ENCODE measurements at places on chromosomes 16 and 17. TPM values are rescaled to one million over a fixed set of nuclear protein-coding genes. Genes with fewer than 3 reads are reported as not detected.

Gene KRTAP9-7
- polyA plus RNA-seq, result not detected

Gene NGFR
- polyA plus RNA-seq, result 0.09 TPM

Gene SULT1A1
- polyA plus RNA-seq, result not detected

Gene ZNF597
- polyA plus RNA-seq, result 1.7 TPM

Gene FBXO39
- polyA plus RNA-seq, result not detected

- no peak for DNase-seq
Observed at GRCh38 chr16:69243479-69243878, 56.5 kb downstream of the SNTB2 start.

- peak; percentile 25 for DNase-seq
Observed at GRCh38 chr16:68227183-68227793, 8.6 kb downstream of the ESRP2 start.

DNA sequence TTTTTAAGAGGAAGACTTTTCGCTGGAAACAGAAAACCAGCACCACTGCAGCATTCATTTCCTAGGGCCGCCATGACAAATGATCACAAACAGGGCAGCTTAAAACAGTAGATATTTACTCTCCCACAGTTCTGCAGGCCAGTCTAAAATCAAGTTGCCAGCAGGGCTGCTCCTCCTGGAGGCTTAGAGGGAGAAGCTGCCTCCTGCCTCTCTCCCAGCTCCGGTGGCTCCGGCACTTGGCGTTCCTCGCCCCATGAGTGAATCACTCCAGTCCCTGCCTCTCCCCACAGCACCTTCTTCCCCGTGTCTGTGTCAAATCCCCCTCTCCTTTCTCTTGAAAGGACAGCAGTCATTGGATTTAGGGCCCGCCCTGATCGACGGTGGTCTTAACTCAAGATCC lies 72.1 kb downstream of the SOCS1 start:
- DNase-seq, result no peak

- DNase-seq, result peak; percentile 17
Observed at GRCh38 chr17:3167574-3167973, 29.7 kb upstream of the OR1A2 start.

GRCh38 chr17:6480303-6480675 lies 36.0 kb downstream of the PIMREG start:
- DNase-seq, result no peak

DNA sequence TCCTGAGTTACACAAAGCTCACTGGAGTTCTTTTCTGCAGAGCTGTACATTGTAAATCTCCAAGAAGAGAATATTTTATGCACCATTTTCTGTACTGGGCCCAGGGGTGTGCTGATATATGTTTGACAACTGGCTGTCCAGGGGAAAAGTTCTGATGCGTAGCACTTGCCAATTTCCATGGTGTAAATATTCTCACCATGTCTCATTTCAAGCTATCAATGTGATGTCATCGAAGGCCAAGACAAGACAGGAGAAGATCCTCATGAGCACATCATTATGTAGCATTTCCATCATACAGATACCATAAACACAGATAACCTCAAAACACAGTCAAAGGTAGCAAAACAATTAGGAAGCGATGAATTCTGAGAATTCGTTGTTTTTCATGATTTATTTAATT lies 18.9 kb downstream of the CDH5 start:
- DNase-seq, result no peak

Measured in GM12878 (cell line).